Foreskin keratinocyte (primary cell): ENCODE measurements at places on chromosomes 6 and 20. TPM values are rescaled to one million over a fixed set of nuclear protein-coding genes. Genes with fewer than 3 reads are reported as not detected.

GRCh38 chr6:74676906-74677305, 528.9 kb downstream of the COL12A1 start:
- DNase-seq: no peak

DNA sequence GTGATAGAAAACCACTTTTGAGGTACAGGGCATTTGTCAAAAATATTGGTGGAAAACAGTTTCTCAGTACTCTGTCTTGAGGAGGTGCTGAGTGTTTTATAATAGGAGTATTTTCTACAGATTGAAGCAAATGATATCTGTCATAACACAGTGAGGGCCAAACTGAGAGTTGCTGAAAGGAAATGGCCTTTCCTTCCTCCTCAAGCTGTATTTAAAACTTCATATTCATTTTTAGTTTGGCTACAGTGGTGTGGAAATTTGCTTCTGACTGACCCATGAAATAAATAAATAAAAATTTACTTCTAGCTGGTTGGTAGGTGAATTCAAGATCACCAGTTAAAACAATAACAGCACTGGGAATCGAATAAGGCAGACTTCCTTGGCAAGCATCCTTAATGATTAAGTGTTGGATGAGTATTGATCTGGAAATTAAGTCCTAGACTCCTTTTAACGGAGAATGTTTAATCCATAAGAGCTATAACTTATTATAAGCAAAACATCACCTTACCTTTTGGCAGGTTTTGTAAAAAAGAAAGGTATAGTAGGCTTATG, 828.6 kb upstream of the CITED2 start:
- no peak for DNase-seq

- no peak for DNase-seq
Observed at GRCh38 chr6:104409913-104410312, 449.8 kb downstream of the HACE1 start.

GRCh38 chr20:56411759-56412472, at the start of gene CASS4:
Gene CASS4, plus strand, starts transcription at chr20:56412260. Its CDS starts 199 bp downstream, at chr20:56412459.
- no peak for DNase-seq

- no peak for DNase-seq
Observed at GRCh38 chr20:31607640-31608250, 2.7 kb downstream of the ID1 start.

BMP5 gene
- polyA plus RNA-seq: not detected in 2 replicates

- DNase-seq: no peak
Observed at GRCh38 chr6:165694296-165694695, 31.3 kb upstream of the PDE10A start.

- DNase-seq: no peak
Observed at GRCh38 chr6:82415820-82416219, 52.2 kb downstream of the TPBG start.

- no peak for DNase-seq
Observed at GRCh38 chr6:70668499-70668812, 773 bp downstream of the SMAP1 start.

DNA sequence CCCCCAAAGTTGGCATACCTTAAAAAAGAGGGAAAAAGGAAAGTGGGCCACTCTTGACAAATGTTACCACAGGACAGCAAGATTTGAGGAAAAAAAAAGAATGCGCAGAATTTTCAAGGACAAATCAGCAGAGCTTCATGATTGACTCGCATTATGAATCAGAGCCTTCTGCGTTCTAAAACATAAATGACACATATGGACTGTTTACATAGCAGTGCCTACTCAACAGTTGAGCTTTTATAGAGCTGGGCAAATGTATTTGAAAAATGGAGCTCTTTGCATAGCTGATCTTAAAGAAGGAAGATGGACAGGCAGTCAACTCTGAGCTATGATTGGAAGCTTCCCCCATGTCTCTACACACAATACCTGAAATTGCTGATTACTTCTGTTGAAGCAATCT, 213.2 kb upstream of the NT5E start:
- DNase-seq: no peak

MCCD1 gene
- polyA plus RNA-seq: not detected in 2 replicates

- no peak for DNase-seq
Observed at GRCh38 chr6:31559958-31560696, 12.0 kb upstream of the LTA start.

DNA sequence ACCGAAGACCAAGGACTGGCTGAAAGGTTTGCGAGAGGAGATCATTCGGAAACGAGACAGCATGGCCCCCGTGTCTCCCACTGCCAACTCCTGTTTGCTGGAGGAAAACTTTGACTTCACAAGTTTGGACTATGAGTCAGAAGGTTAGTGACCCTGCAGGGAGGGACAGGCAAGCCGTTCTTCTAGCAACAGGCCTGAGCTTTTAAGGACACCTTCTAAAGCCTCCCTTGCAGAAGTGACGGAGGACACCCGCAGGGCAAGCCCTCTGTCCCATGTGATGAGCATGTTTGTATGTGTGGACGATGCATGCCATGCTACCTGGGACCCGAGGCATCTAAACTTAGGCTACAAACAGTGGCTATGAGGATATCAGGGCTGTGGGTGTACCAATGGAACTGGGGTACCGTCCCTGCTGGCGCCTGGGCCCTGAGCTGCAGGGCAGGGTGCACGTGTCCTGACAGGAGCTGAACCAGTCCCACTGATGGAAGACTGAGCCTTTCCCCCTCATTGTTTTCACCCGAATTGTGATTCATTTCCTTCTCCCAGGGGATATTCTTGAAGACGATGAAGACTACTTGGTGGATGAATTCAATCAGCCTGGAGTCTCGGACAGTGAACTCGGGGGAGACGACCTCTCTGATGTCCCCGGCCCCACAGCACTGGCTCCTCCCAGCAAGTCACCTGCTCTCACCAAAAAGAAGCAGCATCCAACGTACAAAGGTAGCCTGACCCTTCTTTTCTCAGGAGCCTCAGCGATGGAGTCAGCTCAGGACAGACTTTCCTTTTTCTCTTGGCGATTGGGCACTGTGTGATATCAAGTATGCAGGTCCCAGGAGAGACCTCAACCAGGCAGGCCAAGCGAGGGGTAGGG, 84.4 kb downstream of the SERAC1 start:
- DNase-seq: no peak

LGSN gene
- polyA plus RNA-seq: not detected in 2 replicates

APOBEC2 gene
- 0.03 TPM in 1 of 2 replicates, not detected in the other for polyA plus RNA-seq

DNA sequence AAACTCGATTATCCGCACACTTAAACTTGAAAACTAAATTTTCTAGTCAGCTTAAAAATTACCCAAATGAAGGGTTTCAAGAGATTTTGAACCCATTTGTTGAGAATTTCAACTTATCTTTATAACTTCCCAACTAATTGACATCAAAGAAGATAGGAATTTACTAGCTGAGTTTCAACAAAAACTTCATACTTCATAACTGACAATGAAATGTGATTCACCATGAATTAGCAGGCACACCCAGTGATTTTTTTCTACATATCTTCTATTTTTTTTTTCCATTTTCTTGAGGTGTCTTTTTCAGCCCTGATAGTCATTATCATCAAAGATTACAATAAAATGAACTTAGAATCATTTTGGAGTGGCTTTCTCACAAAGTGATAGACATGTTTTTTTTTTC, 26.7 kb downstream of the TNFAIP3 start:
- peak; percentile 79 for DNase-seq

MTFR2 gene
- polyA plus RNA-seq: 10.3 and 14.2 TPM in 2 replicates

CEP250 gene
- polyA plus RNA-seq: 9.9 and 12.1 TPM in 2 replicates
